Stimulated activated CD8-positive, alpha-beta memory T cell treated with anti-CD3 and anti-CD28 coated beads, Interleukin-4, amount 100 ng/mL, for 48 hours (primary cell): ENCODE measurements at places on chromosomes 6 and 20.

- DNase-seq, result no peak
Observed at GRCh38 chr6:160124605-160125004, 3.0 kb downstream of the SLC22A1 start.

DNA sequence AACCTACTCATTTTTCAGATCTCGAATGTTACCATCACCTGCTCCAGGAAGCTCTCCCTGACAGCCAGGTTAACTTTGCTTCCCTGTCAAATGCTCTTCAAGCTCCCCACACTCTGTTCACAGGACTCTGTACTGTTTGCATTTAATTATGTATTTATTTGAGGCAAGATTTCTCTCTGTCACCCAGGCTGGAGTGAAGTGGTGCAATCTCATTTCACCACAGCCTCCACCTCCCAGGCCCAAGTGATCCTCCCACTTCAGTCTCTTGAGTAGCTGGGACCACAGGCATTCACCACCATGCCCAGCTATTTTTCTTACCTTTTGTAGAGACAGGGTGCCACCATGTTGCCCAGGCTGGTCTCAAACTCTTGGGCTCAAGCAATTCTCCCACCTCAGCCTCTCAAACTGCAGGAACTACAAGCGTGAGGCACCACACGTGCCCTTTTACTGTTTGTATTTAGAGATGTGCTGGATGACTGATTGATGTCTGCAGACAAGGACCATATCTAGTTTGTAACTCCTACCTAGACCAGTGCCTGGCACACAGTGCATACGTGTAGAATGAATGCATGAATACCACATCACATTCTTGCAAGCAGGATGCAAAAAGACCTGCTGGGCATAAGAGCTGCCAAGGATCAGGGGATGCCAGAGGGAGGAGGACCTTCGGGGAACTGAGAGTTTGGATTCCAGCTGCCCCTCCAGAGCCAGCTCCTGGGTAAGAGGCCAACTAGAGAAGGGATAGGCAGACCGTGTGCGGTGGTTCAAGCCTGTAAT lies 15.6 kb upstream of the CBFA2T2 start:
- DNase-seq, result no peak

GRCh38 chr6:109187399-109188114 lies 92.2 kb downstream of the CEP57L1 start:
- peak; percentile 76 for DNase-seq

- DNase-seq, result no peak
Observed at GRCh38 chr6:28858963-28859362, 64.8 kb downstream of the TRIM27 start.

DNA sequence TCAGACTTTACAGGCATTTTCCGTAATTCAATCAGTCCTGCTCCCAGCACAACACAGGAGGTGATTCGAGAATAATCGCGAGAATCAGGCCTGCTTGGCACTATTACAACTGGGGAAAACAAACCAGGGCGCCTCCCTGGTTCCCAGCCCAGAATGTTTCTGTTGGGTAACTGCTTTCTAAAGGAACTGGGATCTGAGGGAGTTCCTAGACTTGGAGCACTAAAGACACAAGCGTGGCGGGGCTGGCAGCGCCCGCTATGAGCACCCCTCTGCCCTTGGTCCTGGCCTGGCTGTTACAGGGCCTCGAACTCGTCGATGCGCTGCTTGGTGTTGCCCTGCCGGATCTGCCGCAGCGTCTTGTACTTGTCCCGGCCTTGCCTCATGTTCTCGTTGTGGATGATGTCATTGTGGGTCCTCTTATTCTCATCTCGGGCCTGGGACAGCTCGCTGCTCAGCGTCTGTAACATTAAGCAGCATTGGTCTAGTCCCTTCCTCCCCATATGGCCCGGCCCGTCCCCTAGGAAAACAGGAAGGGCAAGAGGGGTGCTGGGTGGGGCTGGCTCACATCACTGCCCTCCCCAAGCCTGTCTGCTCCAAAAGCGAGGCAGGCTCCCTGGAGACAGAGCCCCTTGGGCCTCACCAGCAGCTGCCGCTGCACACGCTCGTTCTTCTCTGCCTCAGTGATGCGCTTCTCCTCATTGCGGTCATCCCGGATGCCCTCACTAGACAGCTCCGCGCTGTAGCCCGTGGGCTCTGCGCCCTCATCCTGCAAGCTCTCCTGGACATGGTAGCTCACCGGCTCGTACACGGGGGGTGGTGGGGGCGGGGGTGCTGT lies 52.3 kb downstream of the EZR start:
- DNase-seq, result no peak

GRCh38 chr6:81002126-81002525 lies 750.4 kb downstream of the TENT5A start:
- DNase-seq, result no peak

DNA sequence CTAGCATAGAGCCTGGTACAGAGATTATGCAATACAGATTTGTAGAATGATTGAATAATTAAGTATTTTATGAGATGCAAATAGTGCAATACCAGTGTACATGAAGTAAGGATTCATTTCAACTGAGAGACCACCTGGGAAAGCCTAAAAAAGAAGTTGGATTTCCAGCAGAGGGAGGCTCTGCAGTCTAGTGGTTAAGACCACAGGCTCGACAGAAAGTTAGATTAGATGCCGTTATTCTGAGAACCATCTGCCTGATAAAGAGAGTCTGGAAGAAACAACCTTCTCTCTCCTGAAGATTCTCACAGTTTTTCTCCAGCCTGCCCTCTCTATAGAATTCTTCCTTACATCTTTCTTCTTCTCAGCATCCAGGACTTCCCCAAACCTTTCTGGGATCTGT lies 13.6 kb upstream of the TNFRSF21 start:
- DNase-seq, result no peak

DNA sequence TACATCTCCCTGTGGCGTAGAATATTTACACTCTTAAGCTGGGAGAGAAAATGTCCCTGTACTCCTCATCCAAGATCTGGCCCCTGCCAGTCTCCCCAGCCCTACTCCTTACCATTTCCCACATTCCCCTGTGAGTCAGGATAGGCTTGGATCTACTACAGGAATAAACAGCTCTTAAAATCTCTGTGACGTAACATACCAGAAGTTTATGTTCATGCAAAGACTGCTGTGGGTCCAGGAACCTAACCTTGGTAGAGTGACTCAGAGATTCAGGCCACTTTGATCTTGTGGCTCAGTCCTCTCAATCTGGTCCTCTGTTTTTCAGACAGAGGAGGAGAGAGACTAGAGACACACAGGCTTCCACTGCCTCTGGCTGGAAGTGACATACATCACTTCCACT lies 38.5 kb upstream of the GPR6 start:
- DNase-seq, result no peak

GRCh38 chr6:135086414-135086764 lies 31.8 kb upstream of the HBS1L start:
- DNase-seq, result no peak

GRCh38 chr6:36695414-36695813 lies 2.2 kb upstream of the RAB44 start:
- no peak for DNase-seq

DNA sequence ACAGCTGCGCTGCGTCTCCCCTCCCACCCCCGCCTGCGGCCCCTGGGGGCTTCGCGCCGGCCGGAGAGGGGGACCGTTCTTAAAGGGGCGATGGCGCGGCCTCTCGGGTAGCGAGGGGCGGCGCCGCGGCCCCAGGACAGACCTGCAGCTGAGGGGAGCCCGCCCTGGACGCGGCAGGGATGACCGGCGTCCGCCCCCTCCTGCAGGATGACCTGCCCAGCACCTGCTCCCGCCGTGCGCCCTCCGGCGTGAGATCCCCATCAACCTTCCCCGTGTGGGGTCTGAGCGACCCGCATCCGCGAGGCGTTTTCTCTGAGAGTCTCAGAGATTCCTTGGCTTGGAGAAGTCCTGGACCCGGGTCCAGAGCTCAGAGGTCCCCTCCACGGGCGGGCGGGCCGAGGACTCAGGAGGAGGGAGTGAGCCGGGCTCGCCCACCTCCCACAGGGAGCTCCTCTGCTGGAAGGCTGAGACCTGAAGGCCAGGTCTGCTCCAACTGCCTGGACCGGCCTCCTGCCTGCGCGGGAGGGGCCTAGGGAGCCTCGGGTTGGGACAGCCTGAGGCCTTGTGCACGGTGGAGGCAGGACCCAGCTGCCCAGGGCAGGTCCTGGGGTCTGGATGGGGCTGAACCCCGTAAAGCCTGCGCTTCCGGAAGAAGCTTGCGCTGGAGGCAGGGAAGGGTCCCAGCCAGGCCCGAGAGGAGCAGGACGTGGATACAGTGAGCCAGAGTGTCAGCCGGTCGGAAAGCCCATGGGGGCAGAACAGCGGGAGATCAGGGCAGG lies 532 bp upstream of the NKAIN4 start:
- DNase-seq, result no peak

GRCh38 chr6:110446405-110446804 lies 30.0 kb downstream of the SLC22A16 start:
- DNase-seq, result no peak

- DNase-seq, result no peak
Observed at GRCh38 chr6:157392927-157393668, 12.1 kb downstream of the ZDHHC14 start.

- no peak for DNase-seq
Observed at GRCh38 chr20:33658510-33658909, 3.6 kb upstream of the C20orf144 start.

GRCh38 chr6:22526736-22527135 lies 42.6 kb upstream of the HDGFL1 start:
- no peak for DNase-seq

GRCh38 chr6:113690281-113691259 lies 166.6 kb upstream of the MARCKS start:
- DNase-seq, result no peak

- DNase-seq, result no peak
Observed at GRCh38 chr6:105851113-105851580, 235.0 kb upstream of the PRDM1 start.

DNA sequence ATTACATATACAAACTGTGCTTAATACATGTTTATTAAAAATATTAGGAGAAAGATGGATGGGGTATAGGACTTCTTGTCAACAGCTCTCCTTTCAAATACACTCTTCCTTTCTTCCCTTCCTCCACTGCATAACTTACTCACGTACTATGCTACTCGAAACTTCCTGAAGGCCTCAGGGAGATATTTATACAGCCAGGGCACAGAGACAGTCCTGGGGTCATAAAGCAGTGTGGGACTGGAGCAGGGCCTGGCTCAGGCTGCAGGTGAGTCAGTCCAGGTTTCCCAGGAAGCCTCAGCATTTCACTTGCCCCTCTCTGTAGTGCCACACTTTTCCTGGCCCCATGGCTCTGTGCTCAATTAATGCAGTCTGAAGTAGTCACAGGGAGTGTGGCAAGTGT lies 157.0 kb downstream of the UBE3D start:
- DNase-seq, result no peak

DNA sequence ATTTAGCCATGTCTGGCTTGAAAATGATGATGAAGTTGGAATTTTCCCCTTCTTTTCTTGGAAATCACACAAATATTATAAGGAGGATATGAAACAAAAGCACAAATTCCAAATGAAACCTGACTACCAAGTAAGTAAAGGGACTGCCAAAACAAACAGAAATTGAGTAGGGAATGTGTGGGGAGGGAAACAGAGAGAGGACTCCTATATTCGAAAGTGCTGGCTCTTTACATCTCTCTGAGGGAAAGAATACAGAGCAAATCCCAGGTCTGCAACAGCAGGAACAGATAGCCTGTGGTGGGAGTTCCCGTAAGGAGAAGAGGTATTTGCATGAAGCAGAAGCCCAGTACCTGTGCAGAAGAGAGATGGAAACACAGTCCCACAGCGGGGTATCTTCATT lies 583.7 kb downstream of the EPM2A start:
- no peak for DNase-seq

DNA sequence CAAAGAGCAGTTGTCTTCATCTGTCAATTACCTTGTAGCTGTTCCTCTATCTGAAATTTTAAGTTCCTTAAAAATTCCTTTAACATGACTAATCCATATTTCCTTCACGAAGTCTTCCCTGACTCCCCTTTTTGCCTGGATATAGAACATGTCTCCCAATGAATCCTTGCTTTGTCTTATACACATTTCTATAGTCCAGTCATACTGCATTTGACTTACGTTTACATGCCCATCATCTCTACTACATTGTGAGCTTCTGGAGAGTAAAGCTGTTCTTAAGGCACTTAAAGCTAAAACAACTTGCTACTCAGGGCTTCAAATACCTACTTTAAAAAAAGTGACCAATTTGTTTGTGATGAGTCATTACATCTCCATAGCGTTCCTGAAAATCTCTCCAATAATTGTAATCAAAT lies 4.9 kb downstream of the REV3L start:
- no peak for DNase-seq

DNA sequence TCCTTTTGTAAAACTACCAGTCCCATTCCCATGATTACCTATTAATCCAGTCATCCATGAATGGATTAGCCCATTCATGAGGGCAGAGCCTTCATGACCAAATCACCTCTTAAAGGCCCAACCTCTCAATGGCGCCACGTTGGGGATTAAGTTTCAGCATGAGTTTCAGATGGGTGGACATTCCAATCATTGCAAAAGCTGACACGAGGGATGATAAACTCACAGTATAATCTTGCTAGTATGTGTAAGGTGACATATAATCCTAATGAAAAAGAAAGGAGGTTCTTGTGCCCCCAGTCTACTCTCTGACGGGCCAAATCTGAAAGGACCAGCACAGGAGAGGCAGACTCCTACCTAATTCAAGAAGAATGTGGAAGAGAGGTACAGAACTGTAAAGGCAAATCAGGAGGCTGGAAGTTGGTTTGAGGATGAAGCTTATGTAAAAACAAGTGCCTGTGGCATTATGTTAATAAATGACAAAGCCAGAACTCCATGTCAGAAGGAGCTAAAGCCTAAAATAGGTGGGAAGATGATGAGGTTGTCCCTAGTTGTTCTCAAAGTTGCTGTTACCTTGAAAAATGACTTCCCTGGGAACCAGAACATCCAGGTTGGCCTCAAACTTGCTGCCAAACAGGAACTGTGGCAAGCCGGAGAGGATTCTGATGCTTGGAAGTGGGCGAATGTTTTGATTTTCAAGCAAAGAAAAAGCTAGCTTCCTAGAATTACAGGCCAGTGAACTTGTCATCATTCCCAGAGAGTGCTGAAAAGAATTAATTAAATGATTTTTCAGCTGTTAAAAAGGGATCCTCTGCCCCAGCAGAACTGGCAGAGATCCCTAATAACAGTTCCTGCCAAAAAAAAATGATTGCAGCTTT lies 106.5 kb upstream of the TIAM2 start:
- DNase-seq, result no peak

DNA sequence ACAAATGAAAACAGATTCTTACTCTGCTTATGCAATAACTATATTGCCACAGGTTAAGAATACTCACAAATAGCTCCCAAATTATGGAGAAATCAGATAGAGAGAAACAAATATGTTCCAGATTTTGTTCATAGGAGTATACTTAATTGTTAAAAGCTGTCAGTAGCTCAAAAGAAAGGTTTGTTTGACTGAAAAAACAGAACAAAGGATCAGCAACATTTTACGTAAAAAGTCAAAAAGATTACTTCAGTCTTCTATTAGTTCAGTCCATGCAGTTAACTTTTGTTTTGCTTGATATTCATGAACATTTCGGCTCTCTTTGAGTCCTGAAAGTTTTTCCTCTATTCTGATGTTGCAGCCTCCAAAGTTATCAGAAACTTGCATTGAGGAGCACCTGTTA lies 13.4 kb upstream of the NANP start:
- no peak for DNase-seq

GRCh38 chr20:44598423-44599305 lies 16.3 kb downstream of the PKIG start:
- DNase-seq, result no peak
